ENCODE measurements at places on chromosomes 5 and 9. TPM values are rescaled to one million over a fixed set of nuclear protein-coding genes. Genes with fewer than 3 reads are reported as not detected.

- no peak for DNase-seq
- H3K4me1 ChIP-seq: peaks cover 10% of the 10 kb centered on the region
- no peak overlapping the region for H3K27ac ChIP-seq
- H3K4me3 ChIP-seq: no peak overlapping the region
- H3K36me3 ChIP-seq: peaks cover 4% of the 10 kb centered on the region
Observed at GRCh38 chr9:77898864-77899263, 132.7 kb downstream of the GNAQ start.

GRCh38 chr9:93624977-93625376 is 48.6 kb downstream of the PHF2 start:
- H3K4me1 ChIP-seq: no peaks in the 10 kb centered on the region
- no peaks in the 10 kb centered on the region for H3K27me3 ChIP-seq

- DNase-seq: no peak
- H3K27ac ChIP-seq: no peak overlapping the region
- H3K36me3 ChIP-seq: no peaks in the 10 kb centered on the region
- no peaks in the 10 kb centered on the region for H3K27me3 ChIP-seq
- H3K4me1 ChIP-seq: no peaks in the 10 kb centered on the region
Observed at GRCh38 chr5:106661866-106662265, 1008.9 kb downstream of the EFNA5 start.

GRCh38 chr9:90899287-90899686 is 97.7 kb downstream of the SYK start:
- peaks cover 4% of the 10 kb centered on the region for H3K27me3 ChIP-seq
- H3K27ac ChIP-seq: no peak overlapping the region
- no peak overlapping the region for H3K4me3 ChIP-seq
- H3K4me1 ChIP-seq: no peaks in the 10 kb centered on the region
- no peak for DNase-seq

GRCh38 chr5:173232499-173233346 is 2.3 kb downstream of the NKX2-5 start:
- no peak overlapping the region for H3K4me3 ChIP-seq
- no peaks in the 10 kb centered on the region for H3K36me3 ChIP-seq
- H3K27me3 ChIP-seq: peaks cover 98% of the 10 kb centered on the region
- H3K4me1 ChIP-seq: no peaks in the 10 kb centered on the region
- no peak overlapping the region for H3K27ac ChIP-seq

GRCh38 chr5:35120715-35121114 is 73.0 kb upstream of the AGXT2 start:
- H3K36me3 ChIP-seq: no peaks in the 10 kb centered on the region
- no peaks in the 10 kb centered on the region for H3K27me3 ChIP-seq
- H3K4me1 ChIP-seq: peaks cover 8% of the 10 kb centered on the region

- H3K4me3 ChIP-seq: no peak overlapping the region
- peaks cover 2% of the 10 kb centered on the region for H3K36me3 ChIP-seq
- no peaks in the 10 kb centered on the region for H3K4me1 ChIP-seq
- no peaks in the 10 kb centered on the region for H3K27me3 ChIP-seq
Observed at GRCh38 chr5:115209279-115209678, 39.6 kb upstream of the TRIM36 start.

GRCh38 chr9:4137681-4138099 is 162.2 kb downstream of the GLIS3 start:
- H3K27ac ChIP-seq: peak overlapping the region; percentile 75
- no peaks in the 10 kb centered on the region for H3K27me3 ChIP-seq
- DNase-seq: peak; percentile 87
- H3K4me1 ChIP-seq: peaks cover 23% of the 10 kb centered on the region
- H3K4me3 ChIP-seq: no peak overlapping the region
- H3K36me3 ChIP-seq: no peaks in the 10 kb centered on the region

DNA sequence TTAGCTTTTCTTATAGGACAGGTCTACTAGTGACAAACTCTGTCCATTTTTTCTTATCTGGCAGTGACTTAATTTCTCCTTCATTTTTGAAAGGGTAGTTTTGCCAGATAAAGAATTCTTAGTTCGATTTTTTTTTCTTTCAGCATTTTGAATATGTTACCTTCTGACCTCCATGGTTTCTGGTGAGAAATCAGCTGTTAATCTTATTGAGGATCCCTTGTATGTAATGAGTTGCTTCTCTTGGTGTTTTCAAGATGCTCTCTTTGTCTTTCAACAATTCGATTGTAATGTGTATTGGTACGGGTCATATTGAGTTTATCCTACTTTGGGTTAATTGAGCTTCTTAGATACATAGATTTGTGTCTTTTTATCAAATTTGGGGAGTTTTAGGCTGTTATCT is 12.5 kb downstream of the PAIP2 start:
- no peaks in the 10 kb centered on the region for H3K27me3 ChIP-seq
- H3K36me3 ChIP-seq: peaks cover 2% of the 10 kb centered on the region
- peaks cover 4% of the 10 kb centered on the region for H3K4me1 ChIP-seq
- H3K4me3 ChIP-seq: no peak overlapping the region
- no peak for DNase-seq

Gene ZER1
- 45.1 TPM for polyA plus RNA-seq

Gene CDH9
- polyA plus RNA-seq: not detected

Gene OTULINL
- 0.09 TPM for polyA plus RNA-seq

DNA sequence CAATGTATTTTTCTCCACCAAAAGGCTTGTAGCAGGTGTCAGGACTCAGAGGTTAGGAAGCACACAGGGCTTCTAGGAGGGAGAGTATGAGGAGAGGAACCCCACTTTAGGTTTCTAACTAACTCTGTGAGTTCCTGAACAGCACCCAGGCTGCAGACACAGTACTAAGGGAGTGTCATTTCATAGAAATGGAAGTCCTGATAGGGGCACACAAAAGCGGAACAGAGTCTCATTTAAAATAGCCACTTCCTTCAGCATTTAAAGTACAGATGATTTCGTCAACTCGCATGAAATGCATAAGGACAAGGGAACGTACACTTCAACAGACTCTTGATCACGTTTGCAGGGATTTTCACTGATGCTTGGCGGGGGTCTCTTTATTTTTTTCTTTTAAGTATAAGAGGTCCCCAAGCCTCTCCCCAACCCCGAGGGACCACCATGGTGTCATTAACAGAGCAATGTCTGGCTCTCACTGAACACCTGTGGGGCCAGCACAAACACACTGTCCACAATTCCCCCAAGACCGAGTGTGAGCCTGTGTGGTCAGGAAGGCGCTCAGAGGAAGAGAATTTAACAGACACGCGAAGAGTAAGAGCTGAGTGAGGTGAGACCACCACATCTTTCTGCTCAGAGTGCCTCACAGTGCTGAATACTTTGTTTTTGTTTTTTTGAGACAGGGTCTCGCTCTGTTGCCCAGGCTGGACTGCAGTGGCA is 82.3 kb downstream of the SECISBP2 start:
- H3K4me1 ChIP-seq: no peaks in the 10 kb centered on the region
- no peaks in the 10 kb centered on the region for H3K27me3 ChIP-seq
- no peak for DNase-seq
- H3K36me3 ChIP-seq: peaks cover 23% of the 10 kb centered on the region
- H3K27ac ChIP-seq: no peak overlapping the region
- H3K4me3 ChIP-seq: no peak overlapping the region

DNA sequence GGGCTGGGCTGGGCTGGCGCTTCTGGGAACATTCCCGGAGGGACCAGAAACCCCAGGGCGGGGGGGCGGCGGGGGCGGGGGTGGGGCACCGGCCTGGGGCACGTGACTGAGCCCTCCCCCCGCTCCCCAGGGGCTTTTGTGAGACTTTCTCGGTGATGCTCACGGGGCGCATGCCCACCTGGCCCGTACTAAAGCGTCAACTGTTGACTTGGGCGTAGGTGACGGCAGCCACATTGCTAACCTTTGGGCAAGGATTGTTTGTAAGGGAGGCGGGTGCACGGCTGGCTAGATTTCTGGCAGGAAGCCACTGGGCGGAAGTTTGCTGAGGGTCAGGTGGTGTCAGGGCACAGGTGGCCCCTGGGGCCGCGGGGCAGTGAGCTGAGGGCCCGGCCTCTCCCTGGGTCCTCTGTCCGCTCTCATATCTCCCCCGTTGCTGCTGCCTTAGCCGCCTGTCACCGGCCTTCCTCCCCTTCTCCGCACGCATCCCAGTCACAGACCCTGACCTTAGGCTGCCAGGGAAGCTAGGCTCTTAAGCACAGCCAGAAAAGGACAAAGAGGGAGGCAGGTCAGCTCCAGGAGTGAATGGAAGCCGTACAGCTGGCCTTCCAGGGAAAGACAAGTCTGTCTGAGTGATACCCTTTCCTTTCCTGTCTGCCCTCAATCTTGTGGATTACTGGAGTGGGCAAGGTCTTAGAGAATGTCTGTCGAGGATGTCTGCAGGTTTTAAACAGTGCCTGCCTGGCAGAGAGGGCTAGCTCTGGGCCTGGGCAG is 812 bp downstream of the CACFD1 start:
- H3K36me3 ChIP-seq: peaks cover 5% of the 10 kb centered on the region
- no peak overlapping the region for H3K27ac ChIP-seq
- H3K4me3 ChIP-seq: peak overlapping the region; percentile 73
- H3K4me1 ChIP-seq: peaks cover 7% of the 10 kb centered on the region
- no peaks in the 10 kb centered on the region for H3K27me3 ChIP-seq

DNA sequence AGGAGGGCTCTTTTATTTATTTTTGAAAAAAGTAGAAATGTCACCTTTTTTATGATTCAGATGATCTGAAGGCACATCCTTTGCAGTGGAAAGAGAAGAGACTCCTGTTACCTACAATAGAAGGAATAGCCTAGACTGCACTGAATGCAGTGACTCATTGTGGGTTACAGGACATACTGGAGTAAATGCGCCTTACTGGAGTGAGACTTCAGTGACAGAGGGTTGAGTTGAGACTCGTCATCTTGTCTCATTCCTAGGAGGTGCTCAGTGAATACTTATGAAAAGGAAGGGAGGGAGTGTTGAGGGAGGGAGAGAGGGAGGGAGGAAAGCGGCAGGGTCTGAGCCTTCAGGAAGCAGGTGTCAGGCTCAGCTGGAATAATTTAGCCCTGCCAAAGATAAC is 25.2 kb downstream of the ANKRA2 start:
- no peaks in the 10 kb centered on the region for H3K27me3 ChIP-seq
- H3K36me3 ChIP-seq: no peaks in the 10 kb centered on the region
- no peak overlapping the region for H3K27ac ChIP-seq
- no peak overlapping the region for H3K4me3 ChIP-seq
- H3K4me1 ChIP-seq: peaks cover 14% of the 10 kb centered on the region
- DNase-seq: peak; percentile 90

DNA sequence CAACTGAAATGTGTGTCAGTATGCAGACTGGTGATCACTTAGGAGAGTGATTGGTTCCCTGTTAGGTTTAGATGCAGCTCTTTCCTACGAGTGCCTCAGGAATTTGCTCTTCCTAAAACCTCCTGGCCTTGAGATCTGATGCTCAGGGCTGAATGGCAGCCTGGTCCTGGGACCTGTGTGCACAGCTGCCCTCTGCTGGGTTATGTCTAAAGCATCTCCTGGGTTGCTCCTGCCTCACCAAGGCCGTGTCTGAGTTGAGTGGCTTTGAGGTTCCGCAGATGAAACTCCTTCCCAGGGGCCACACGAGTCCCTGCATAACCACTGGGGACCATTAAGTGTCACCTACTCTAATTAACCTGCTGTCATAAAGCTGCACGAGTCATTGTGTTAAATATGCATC is 59.5 kb downstream of the MVB12B start:
- no peaks in the 10 kb centered on the region for H3K27me3 ChIP-seq
- no peak overlapping the region for H3K4me3 ChIP-seq
- no peaks in the 10 kb centered on the region for H3K36me3 ChIP-seq
- no peak for DNase-seq
- no peak overlapping the region for H3K27ac ChIP-seq

- no peaks in the 10 kb centered on the region for H3K4me1 ChIP-seq
- no peak overlapping the region for H3K27ac ChIP-seq
- H3K36me3 ChIP-seq: no peaks in the 10 kb centered on the region
- H3K27me3 ChIP-seq: peaks cover 2% of the 10 kb centered on the region
- no peak for DNase-seq
Observed at GRCh38 chr9:135770203-135770535, 68.2 kb downstream of the KCNT1 start.

GRCh38 chr5:173643964-173644363 is 27.5 kb upstream of the BOD1 start:
- no peak overlapping the region for H3K4me3 ChIP-seq
- H3K27ac ChIP-seq: no peak overlapping the region
- H3K4me1 ChIP-seq: peaks cover 7% of the 10 kb centered on the region
- H3K27me3 ChIP-seq: peaks cover 13% of the 10 kb centered on the region
- DNase-seq: peak; percentile 10
- no peaks in the 10 kb centered on the region for H3K36me3 ChIP-seq

- H3K4me1 ChIP-seq: peaks cover 6% of the 10 kb centered on the region
- H3K36me3 ChIP-seq: no peaks in the 10 kb centered on the region
- H3K27ac ChIP-seq: no peak overlapping the region
- H3K27me3 ChIP-seq: peaks cover 2% of the 10 kb centered on the region
Observed at GRCh38 chr5:135183464-135183863, 149.4 kb upstream of the PITX1 start.

Gene DCAF12
- 12.6 TPM for polyA plus RNA-seq

Gene FREM1
- not detected for polyA plus RNA-seq

- H3K4me3 ChIP-seq: peak overlapping the region; percentile 25
- DNase-seq: peak; percentile 1
- H3K27ac ChIP-seq: no peak overlapping the region
- H3K4me1 ChIP-seq: no peaks in the 10 kb centered on the region
Observed at GRCh38 chr5:116575326-116576052, 866 bp upstream of the SEMA6A start.

- H3K27me3 ChIP-seq: no peaks in the 10 kb centered on the region
- H3K27ac ChIP-seq: peak overlapping the region; percentile 93
- H3K4me1 ChIP-seq: peaks cover 4% of the 10 kb centered on the region
- DNase-seq: no peak
- no peaks in the 10 kb centered on the region for H3K36me3 ChIP-seq
- H3K4me3 ChIP-seq: peak overlapping the region; percentile 37
Observed at GRCh38 chr5:81751836-81752643, 1.1 kb upstream of the SSBP2 start.

Gene CDC20B
- polyA plus RNA-seq: not detected

GRCh38 chr5:59424515-59424914 is 469.0 kb downstream of the PDE4D start:
- H3K36me3 ChIP-seq: no peaks in the 10 kb centered on the region
- DNase-seq: no peak
- no peak overlapping the region for H3K4me3 ChIP-seq
- H3K27me3 ChIP-seq: no peaks in the 10 kb centered on the region
- H3K4me1 ChIP-seq: no peaks in the 10 kb centered on the region

DNA sequence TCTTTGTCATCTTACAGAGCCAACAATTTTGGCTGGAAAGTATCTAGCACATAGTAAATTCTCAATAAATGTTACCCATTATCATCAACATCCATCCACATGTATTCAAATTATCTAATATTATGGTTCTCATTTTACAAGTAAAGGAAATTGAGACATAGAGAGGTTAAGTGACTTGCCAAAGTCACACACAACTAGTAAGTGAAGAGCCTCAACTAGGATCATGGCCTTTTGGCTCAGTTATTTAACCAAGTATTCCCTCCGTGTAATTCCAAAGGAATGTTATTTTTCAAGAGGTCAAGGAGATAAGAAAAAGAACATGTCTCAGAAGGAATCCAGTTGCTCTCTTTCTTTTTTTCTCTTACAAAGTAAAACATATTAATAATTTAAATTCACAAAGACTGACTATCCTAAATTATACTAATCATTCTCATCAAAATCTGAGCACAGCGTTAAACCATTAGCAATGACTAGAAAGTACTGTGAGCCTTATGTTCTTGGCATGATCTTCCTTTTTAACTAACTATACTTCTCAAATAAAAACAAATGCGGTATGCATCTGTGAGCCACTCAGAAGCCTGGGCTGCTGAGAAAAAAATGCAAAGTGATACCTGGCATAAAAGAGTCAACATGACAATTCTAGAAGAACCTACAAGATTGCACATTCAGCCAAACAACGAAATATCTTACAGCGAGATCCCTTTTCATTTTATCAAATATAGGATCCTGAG is 350.9 kb downstream of the GLIS3 start:
- H3K4me1 ChIP-seq: peaks cover 9% of the 10 kb centered on the region
- H3K27me3 ChIP-seq: no peaks in the 10 kb centered on the region
- no peak overlapping the region for H3K4me3 ChIP-seq
- peak overlapping the region; percentile 47 for H3K27ac ChIP-seq
- H3K36me3 ChIP-seq: no peaks in the 10 kb centered on the region
- DNase-seq: peak; percentile 77

Data from IMR-90 (cell line).